ENCODE measurements at places on chromosomes 3 and 15.

- DNase-seq = no peak
Measured at GRCh38 chr3:177525987-177526712, 328.9 kb upstream of the TBL1XR1 start.

DNA sequence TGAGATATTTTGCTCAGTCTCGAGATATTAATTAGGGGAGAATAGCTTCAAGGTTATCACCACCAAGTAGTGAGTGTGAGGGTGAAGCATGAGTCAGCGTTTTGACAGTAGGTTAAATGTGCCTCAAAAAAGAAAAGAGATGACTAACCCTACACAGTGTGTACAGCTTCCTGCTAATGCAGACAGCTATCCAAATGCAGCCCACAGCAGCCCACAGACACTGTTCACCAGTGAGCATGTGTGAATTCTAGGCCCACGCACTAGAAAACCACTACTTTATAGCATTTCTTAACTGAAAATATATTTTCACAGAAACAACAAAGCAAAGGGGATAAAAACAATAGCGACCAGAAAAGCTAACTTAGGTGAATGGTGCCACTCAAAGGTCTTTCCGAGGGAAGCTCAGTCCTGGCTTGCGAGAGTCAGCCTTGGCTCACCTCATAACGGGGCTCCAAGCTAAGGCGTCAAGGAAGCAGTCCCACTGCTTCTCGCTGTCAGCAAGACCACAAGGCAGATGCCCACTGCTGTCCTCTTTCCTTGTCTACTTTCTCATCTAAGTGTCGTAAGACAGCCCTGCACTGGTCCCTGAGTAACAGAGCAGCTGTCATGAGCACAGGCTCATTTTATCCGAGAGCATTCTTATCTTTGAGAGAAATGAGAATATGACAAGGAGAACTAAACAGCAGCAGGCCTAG, 47.6 kb downstream of the TXNRD3 start:
- no peak for DNase-seq

DNA sequence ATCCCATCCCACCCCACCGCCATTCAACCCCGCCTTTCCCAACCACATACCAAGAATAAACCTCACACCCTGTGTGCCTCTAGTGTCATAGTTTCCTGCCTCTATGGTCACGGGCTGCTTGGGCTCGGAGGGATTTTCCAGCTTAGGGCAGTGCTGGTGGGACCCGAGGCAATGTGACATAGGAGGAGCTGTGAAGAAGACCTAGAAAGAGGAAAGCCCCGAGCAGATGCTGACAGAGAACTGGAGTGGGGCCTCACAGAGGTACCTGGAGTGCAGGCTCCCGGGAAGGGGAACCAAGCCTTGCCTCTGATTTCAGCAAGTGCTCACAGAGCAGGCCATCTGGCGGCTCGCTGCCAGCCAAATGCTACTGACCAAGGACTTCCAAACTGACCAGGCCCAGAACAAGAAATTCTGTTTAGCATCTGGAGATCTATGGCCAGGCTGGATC, 27.5 kb downstream of the BHLHE40 start:
- DNase-seq = no peak

DNA sequence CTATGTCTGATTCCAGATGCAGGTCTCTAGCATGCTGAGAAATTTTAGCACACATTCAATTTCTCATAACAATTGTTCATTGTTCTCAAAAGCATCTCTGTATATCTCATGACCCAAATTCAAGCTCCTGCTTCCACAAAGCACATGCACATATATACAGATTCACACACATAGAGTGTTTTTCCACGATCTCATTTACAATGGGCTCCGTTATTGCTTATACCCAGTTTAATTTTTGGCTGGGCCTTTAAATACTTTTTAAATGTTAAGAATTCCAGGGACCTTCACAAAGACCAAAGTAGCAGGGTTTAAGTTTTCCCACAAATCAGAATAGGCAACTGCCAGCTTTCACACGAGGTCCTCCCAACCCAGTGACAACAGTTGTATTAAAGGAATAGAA, 333.5 kb upstream of the SEMA6D start:
- DNase-seq = no peak

- DNase-seq = no peak
Measured at GRCh38 chr3:41690766-41691563, 270.9 kb downstream of the ULK4 start.

GRCh38 chr3:69422751-69423150, 36.9 kb upstream of the FRMD4B start:
- DNase-seq = no peak

DNA sequence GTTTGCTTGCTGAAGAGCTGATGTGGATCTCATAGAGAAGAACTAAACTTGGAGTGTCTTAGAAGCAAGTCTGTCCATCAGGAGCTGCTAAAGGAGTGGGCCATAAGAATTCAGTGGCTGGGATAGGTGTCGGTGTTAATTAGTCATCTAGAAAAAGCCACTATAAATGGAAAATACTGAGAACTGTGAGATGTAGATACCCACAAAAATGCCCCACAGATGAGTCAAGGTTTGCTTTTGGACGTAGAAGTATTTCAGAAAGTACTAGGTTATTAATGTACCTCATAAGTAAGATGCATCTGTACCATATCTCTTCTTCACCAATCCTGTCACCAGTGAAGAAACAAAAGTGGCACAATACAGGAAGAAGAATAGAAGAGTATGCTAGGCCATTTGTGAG, 530.9 kb upstream of the TGFBR2 start:
- no peak for DNase-seq
